ENCODE measurements at places on chromosomes 4 and X.

DNA sequence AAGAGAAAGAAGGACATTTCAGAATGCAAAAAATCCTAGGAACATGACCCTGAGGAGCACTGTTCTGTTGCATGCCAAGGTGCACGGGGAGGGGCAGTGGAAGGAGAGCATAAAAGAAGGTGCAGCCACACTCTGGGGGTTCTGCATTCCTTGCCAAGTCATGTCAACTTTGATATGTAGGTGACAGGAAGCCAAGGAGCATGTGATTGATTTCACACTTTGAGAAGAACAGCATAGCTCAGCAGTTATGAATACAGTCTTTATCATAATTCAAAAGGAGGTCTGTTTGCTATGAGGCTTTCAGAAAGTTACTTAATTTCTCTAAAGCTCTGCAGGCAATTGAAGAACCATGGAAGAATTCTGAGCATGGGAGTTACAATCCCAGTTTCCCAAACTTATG, 50.6 kb downstream of the SCFD2 start:
- no peak for DNase-seq

DNA sequence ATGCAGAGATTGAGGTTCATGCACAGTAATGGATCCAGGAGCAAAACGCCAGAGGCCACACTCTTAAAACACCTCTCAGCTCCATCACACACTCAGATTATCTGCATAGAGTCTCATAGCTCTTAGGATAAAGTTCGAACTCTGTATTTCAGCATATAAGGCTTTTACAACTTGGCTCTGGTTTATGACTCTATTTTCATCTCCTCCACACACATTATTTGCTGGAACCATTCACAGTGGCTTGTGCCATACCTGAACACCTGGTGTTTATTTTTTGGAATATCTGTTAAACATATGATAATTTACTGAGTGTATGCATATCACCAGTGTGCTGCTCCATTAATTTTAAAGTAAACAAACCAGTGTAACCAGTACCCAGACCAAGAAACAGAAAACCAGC, 27.2 kb downstream of the RASL11B start:
- DNase-seq: no peak

GRCh38 chr4:105257817-105258495, 111.3 kb downstream of the TET2 start:
- no peak for DNase-seq

DNA sequence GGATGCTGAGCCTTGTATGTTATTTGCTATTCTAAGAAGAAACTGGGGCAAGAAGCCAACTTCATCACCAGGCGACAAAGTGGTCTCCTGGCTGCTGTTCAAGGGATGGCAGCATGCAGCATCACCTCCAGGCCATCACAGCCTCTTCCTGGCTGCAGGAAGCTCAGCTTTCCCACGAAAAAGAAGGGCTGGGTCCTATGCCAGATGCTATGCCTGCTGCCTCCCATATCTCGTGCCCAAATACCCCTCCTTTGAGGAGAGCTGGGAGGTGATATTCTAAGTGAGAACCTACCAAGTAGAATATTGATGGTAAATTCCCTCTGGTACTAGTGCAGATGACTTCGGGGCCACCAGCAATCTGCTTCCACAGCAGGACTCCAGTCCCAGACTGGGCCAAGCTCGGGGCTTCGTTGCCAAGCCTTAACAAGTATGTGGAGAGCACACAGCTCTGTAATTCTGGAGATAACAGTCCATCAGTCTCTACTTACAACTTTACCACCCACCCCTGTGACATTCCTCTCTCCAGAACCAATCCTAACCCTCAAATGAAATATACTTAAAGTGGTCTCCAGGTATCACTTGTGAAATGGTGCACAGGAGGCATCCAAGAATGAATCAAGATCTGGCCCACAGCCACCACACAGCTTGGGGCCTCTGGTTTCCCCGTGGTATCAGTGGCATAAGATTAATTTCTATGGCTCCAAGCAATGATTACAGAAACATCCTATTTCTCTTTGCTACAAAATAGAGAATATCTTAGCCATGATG, 149.3 kb downstream of the PALLD start:
- DNase-seq: no peak

DNA sequence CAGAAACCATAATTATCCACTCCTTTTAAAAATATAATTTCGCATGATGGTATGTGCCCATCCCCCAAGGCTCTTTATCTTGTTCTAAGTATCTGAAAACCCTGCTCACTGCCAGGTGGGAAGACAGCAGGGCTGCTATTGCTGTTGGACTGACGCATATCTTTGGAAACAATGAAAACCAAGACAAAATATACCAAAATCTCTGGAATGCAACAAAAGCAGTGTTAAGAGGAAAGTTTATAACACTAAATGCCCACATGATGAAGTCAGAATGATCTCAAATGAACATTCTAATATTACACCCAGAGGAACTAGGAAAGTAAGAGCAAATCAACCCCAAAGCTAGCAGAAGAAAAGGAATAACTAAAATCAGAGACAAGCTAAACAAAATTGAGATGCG, 162.0 kb downstream of the FAM47B start:
- DNase-seq: no peak

DNA sequence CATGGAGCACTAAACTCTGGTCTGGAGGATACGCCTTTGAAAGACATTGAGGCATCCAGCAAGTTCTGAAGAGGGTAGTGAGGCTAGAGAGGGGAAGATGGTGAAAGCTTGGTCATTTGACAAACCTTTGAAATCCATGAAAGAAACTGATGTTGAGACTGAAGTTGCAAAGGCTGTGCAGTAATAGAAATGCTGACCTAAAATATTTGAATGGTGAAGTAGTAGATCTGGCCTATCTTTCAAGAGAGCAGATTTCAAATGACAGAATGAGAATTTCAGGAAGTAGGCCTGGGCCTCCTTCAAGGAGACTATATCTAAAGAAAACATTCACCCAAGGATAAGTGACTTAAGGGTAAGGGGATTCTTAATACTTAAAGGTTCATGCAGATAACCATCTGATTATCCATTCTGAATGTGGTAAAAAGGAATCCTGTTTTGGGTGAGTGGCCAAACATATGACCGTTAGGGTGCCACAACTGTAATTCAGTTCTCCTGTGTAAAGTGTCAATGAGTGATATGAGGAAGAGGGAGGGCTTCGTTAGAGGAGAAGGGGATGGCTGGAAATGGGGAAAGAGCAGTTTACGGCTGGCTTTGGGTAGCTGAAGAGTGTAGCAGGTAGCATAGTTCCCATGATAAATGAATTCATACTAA, 62.2 kb downstream of the AMELX start:
- DNase-seq: no peak

Measured in NCI-H774 (cell line).